IPS-NIHi11 (cell line): ENCODE measurements at places on chromosomes 12 and 14.

- no peak for DNase-seq
Measured at GRCh38 chr14:25252793-25253192, 202.8 kb upstream of the STXBP6 start.

DNA sequence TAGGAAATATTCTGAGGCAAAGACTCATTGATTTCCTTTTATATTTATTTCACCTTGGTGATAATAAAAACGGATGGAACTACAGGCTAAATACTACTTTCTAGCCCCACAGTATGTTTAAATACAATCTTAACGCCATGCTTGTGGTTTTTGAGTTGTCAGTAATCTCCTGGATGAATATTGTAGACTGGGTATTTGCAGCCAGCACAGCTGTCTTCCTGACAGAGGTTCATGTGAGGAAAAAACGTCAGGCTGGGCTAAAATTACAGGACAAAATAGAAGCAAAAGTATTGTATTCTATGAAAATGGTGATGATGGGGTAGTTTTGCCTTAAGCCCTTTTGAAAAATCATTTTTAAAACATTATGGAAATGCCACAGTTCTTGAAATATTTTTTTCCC, 140.9 kb downstream of the CCDC91 start:
- DNase-seq = no peak

DNA sequence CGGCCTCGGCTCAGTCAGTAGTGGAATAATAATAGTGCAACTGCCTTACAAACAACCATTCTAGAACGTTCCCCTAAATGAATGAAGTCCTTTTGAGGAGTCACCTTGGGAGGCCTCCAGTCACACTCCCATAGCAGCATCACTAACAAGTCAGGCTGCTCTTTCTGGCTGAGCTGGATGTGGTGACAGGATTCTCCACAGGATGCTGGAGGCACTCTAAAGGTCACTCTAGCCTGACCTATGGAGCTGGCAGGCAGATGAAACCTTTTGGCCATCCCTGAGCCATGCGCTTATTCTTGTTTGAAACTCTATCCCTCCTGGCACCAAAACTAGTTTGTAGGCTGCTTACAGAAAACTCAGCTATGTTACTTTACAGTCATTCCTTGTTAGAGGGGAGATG, 17.9 kb upstream of the TFCP2 start:
- DNase-seq = no peak

- DNase-seq = no peak
Measured at GRCh38 chr14:23070262-23071129, 13.2 kb upstream of the CDH24 start.
